ENCODE measurements at places on chromosomes 13 and 19.

- no peak for DNase-seq
Measured at GRCh38 chr13:94248454-94249228, 230.8 kb downstream of the DCT start.

GRCh38 chr19:16233836-16234551 lies 36.3 kb downstream of the AP1M1 start:
- DNase-seq: no peak

DNA sequence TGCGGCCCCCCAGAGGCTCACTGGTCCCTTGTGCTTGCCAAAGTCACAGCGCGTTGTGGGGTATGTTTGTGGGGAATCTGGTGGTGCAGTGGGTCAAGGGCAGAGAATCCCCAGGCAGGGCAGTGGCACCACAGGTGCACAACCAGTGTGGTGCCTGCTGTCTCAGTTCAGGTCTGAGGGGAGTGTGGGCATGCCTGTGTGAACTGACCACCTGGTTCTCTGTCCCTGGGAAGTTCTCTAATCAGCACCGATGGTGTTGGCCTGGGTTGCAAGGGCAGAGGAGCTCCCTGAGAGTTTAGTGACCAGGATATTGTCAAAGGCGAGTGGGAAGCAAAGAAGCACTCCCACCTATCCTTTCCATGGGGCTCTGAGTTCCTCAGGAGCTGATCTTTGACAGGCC lies 37.7 kb downstream of the ACSBG2 start:
- DNase-seq: no peak

- DNase-seq: no peak
Measured at GRCh38 chr13:111383591-111384440, 63.4 kb downstream of the TEX29 start.

DNA sequence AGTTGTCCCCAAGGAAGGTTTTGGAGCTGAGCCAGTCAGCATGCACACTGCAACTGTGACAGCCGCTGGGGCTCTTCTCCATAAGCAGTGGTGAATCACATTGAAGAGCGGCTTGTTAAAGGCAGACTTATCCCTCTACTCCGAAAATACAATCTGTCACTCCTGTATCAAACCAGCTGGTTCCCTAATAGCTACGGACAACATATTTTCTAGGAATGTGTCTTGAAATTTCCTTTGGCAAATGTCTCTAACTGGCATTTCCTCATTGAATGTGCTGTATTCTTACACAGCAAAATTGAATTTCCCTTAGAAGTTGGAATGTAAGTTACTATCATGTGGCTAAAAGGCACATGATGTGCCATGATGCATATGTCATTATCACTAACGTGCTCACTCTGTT lies 104.0 kb upstream of the GPR12 start:
- no peak for DNase-seq

GRCh38 chr19:39502640-39503417 lies 4.1 kb downstream of the DLL3 start:
- peak; percentile 55 for DNase-seq

GRCh38 chr19:17579661-17580244 lies 24.3 kb downstream of the COLGALT1 start:
- DNase-seq: no peak

GRCh38 chr13:59274958-59275727 lies 888.6 kb downstream of the DIAPH3 start:
- DNase-seq: no peak

- no peak for DNase-seq
Measured at GRCh38 chr19:5913739-5914357, at the start of gene CAPS. Gene CAPS, plus strand, starts transcription at chr19:5914254. Its CDS starts 153 bp downstream, at chr19:5914407.

- no peak for DNase-seq
Measured at GRCh38 chr13:41282129-41282571, 18.8 kb upstream of the MTRF1 start.

- no peak for DNase-seq
Measured at GRCh38 chr13:63198071-63198470, 1782.4 kb upstream of the PCDH20 start.

GRCh38 chr13:107842562-107843180 lies 372.7 kb downstream of the LIG4 start:
- no peak for DNase-seq

Data from stimulated activated CD8-positive, alpha-beta memory T cell treated with anti-CD3 and anti-CD28 coated beads, Interleukin-2, amount 100 ng/mL, for 1 hour (primary cell).